ENCODE measurements at places on chromosomes 4 and X.
A peak's percentile ranks its signal among the peaks of the same experiment; 100 is the strongest.

DNA sequence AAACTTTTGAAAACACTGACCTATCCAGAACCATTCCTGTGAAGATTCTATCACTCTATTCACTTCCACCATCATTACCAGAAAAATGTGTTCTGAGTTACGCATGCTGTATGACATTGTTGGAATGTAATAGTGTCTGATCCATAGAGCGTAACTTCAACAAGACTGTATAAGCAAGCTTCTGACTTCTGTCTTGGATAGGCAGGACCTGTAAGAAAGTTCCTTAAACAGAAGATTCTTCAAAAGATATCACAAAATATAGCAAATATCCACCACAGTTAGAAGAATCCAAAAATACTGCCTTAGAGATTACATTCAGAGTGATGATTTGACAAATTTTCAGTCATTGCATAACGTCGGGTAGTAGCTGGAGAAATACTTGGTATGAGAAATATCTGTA lies 14.0 kb upstream of the SPOCK3 start:
- no peak for DNase-seq

- no peak for DNase-seq
Observed at GRCh38 chr4:98092833-98093439, 50.3 kb downstream of the STPG2 start.

DNA sequence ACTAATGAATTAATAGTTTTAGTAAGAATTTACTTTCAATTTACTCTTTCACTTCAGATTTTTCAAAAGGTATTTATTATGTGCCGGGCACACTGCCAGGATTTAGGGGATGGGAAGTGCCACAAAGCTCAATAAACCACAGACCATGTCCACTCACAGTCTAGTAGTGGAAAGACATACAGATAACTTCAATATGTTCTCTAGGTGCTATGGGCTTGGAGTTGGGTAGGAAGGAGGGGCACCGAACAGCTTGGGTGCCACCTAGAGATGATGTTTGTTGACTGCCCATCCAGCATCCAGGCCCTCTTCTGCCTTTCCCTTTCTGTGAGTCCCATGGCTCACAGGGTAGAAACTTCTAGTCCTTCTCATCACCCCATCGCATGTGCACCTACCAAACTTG lies 17.8 kb downstream of the MFAP3L start:
- DNase-seq: no peak

- no peak for DNase-seq
Observed at GRCh38 chr4:112896609-112897190, 152.8 kb upstream of the ANK2 start.

GRCh38 chr4:183478123-183478522 lies 26.7 kb upstream of the ING2 start:
- no peak for DNase-seq

GRCh38 chr4:151991001-151991883 lies 230.4 kb upstream of the GATB start:
- no peak for DNase-seq

DNA sequence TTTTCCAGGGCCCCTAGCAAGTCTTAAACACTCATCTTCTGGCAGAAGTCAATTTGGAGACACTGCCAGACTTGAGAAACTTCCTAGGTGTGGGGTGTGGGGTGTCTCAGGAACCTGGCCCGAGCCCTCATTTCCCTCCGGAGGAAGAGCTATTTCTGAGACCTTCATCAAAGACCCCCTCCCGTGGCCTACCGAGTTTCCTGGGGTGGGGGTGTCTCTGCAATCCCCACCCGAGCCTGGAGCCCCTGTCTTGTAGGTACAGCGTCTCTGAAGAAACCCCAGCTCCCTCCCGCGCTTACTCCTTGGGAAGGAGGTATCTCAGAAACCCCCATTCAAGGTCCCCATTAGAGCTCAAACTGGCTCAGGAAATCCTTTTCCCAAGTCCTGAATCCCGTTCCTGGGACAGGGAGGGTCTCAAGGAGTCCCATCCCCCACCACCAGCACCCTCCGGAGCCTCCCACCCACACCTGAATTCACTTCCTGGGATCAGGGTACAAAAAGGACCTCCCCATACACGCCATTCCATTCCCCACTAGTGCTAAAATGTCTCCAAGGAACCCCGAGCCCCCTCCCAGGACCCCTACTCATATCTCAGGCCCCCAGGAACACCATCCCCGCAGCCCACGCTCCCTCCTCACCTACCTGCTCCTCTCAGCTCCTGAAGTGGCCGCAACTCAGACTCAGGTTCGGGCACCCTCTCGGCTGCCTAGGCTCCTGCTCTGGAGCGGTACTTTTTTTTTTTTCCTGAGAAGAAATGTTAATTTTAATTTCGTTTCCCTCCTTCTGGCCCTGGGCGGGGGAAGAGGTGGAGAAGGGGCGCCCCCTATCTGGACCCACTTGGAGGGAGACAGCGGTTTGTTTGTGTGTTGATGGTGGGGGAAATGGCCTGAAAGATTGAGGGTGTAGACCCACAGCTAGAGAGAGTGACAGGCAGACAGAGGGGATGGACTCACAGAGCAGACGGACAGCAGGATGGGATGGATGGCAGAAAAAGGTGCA lies 1.1 kb downstream of the SLC38A5 start:
- no peak for DNase-seq

- DNase-seq: no peak
Observed at GRCh38 chrX:29315931-29316330, 728.7 kb downstream of the IL1RAPL1 start.

GRCh38 chr4:186067757-186068385 lies 1.1 kb upstream of the TLR3 start:
- DNase-seq: peak; percentile 60

DNA sequence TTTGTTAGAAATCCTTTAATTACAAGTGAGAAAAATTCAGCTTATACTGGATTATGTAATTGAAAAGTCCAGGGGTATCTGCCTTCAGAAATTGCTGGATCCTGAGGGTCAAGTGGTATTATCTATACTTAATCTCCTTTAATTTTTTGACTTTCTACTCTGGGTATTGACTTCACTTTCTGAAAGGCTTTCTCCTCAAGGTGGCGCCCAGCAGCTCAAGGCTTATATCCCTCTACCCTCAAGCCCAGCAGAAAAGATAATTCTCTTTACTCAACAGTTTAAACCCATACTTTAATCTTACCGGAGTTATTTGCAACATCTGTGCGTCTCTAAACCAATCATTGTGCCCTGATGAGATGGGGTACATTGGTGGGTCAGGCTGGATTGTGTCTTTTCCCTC lies 129.5 kb downstream of the LARP7 start:
- DNase-seq: no peak

DNA sequence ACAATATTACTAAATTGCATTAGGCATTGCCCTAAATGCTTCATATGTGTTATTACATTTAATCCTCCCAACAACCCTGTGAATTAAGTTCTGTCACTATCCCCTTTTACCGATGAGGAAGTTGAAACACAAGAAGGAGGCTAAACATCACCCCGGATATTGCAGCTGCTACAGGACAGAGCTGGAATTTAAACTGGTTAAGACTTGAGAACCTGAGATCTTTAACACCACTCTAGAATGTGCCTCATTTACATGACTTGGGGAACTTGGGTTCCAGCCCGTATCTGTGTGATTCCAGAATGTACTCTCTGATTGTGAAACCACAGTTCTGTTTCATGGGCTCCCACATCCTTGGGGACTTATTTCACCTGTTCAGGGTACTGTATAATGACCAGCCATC lies 165.1 kb upstream of the PPARGC1A start:
- no peak for DNase-seq

- peak; percentile 3 for DNase-seq
Observed at GRCh38 chr4:99405433-99406115, 29.6 kb downstream of the ADH7 start.

- no peak for DNase-seq
Observed at GRCh38 chr4:7807351-7807921, 132.2 kb downstream of the AFAP1 start.

GRCh38 chr4:69642961-69643360 lies 3.5 kb upstream of the UGT2A2 start:
- no peak for DNase-seq

GRCh38 chrX:100207331-100208024 lies 202.6 kb downstream of the PCDH19 start:
- DNase-seq: no peak

- no peak for DNase-seq
Observed at GRCh38 chr4:108940149-108940548, 177.3 kb upstream of the ETNPPL start.

DNA sequence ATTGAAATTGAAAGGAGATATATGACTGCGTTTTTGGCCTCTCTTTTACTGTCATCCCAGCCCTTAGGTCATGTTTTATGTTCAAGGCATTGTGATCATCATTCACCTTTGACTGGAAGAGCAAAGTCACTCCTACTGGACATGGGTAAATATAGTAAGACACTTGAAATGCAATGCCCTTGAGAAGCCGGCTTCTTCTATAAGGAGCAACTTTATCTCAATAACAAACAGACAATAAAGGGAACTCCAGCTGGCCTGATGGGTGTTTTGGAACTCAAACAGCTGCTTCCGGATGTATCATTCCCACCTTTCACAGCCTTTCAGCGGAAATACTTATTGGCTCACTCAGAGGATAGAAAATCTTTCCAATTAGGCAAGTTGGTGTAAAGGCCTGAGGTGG lies 65.1 kb upstream of the C4orf54 start:
- DNase-seq: no peak

DNA sequence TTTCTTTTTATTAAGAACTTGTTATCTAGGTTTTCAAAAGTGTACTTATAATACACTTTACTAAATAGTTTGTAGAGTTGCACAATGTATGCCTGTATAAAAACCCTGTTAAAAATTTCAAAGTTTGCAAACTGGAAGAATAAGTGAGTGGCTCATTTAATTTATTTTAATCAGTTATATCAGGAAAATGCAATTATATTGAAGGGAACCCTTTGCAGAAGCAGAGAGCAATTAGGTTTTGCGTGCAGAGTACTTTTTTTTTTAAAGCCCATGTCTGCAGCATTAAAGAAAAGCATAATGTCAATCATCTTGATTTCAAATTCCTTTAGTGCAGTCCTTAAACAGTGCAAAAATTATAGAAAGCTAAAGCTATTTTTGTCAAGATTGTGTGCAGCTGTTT lies 271.3 kb upstream of the LDB2 start:
- no peak for DNase-seq

DNA sequence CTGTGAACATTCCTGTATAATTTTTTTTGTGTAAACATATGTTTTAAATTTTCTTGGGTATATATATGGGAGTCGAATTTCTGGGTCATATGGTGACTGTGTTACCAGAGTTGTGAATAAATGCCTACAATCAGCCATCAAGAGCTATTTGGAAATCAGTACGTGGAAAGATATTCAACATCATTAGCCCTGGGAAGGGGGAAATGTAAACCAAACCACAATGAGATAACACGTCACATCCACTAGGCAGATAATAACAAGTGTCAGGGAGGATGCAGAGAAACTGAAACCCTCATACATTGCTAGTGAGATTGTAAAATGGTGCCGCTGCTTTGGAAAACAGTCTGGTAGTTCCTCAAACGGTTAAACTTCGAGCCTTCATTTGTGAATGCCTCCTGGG lies 43.9 kb downstream of the LUZP4 start:
- DNase-seq: no peak

DNA sequence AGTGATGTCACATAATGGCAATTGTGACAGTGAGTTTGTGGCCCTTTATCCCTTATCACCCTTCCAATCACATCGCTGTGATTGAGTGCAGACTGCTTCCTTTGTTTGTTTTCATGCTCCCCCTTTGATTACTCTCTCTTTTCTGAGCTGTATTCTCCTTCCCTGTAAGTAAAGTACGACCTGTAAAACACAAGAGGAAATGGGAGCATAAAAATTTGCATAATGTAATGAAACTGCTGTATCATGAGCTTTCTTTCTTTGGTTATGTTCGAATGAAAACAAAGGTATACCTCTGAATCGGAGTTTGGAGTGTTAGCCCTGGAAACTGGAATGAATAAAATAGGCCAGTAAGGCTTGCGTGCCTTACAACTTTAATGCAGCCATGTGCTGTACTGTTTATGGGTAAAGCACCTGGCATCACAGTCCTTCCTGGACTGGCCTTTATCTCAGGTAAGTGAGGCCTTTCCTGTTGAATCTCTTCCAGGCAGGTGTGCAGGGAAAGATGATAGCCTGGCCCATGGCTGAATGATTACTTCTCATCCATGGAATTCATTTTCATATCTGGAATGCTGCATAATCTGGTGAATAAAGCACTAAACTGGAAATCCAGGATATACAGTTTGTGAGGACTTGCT lies 26.6 kb upstream of the HS3ST1 start:
- DNase-seq: peak; percentile 29

GRCh38 chrX:69510137-69510715 lies 6.1 kb downstream of the NALF2 start:
- DNase-seq: no peak

DNA sequence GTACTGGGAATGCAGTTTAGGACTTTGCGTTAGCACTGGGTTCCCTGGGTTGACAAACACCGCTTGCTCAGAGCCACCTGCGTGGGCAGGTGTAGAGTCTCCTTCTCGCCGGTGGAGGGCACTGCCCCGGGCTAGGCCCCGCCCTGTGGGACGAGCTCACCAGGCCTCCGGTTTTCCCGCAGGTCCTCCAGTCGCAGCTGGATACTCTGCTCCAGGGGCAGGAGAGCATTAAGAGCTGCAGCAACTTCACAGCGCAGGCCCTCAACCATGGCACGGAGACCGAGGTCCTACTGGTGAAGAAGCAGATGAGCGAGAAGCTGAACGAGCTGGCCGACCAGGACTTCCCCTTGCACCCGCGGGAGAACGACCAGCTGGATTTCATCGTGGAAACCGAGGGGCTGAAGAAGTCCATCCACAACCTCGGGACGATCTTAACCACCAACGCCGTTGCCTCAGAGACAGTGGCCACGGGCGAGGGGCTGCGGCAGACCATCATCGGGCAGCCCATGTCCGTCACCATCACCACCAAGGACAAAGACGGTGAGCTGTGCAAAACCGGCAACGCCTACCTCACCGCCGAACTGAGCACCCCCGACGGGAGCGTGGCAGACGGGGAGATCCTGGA lies 49.2 kb upstream of the MND1 start:
- no peak for DNase-seq

GRCh38 chr4:147480502-147480890 lies 401 bp upstream of the EDNRA start:
- no peak for DNase-seq

GRCh38 chr4:77852892-77853495 lies 9.6 kb upstream of the MRPL1 start:
- DNase-seq: no peak

DNA sequence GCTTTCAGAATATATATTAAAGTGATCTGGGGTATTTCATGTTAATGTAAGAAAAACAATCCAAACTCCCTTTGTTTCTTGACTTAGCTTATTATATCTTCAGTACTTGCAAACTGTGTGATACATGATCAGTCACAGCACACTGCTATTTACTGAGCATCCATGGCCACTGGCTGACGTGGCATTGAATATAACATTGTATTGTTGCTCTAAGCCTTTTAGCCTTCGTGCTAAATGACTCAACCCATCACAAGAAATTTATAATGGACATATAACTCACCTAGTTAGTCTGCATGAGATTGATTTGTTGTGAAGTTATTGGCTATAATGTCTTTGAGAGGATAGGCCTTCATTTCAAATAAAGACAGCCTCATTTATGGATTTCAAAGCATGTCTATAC lies 642.6 kb downstream of the IL1RAPL1 start:
- no peak for DNase-seq

Data from NCI-H774 (cell line).